ENCODE measurements at places on chromosomes 7 and 10.

GRCh38 chr10:45053569-45054100, 52.9 kb downstream of the ZNF22 start:
- no peak for DNase-seq

DNA sequence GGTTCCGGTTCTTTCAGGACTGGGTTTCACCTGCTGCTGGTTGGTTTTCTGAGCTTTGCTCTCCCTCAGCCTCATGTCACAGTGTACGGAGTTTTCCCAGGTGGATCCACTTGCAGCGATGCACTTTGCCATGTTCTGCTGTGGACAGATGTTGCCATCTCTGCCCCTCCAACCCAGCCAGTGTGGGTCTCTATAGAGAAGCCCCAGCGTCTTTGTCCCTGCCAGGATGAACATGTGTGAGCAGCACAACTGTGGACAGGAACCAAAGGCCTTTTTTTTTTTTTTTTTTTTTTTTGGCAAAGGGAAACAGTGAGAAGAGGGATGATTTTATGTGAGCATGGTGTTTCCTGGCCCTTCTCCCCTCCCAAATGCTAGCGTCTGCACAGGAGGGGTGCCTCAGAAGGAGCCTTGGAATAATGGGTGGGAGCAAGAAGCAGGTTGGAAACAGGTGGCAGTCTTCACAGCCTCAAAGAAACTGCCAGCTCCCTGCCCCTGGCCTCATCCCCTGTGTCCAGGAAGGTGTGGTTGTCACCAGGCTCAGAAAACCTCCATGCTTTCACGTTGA, 106.5 kb downstream of the RPS24 start:
- DNase-seq = peak; percentile 35

GRCh38 chr10:129965959-129966358, 1.9 kb upstream of the EBF3 start:
- peak; percentile 69 for DNase-seq

DNA sequence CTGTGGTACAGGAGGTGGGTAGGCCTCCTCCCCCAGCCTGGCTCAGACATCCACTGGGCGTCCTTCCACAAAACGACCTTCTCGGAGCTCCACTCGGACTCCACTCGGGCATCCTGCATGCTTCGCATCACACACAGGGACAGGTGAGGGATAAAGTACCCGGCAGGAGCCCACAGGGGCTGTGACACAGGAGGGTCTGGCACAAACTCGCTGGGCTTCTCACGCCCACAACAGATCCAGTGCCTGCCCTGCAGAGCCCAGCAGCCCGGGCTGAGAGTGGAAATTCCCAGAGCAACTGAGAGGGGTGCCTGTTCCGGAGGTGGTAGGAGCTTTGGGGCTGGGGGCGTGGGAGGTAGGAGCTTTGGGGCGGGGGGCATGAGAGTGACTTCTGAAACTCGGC, 108.4 kb downstream of the MKI67 start:
- DNase-seq = no peak

DNA sequence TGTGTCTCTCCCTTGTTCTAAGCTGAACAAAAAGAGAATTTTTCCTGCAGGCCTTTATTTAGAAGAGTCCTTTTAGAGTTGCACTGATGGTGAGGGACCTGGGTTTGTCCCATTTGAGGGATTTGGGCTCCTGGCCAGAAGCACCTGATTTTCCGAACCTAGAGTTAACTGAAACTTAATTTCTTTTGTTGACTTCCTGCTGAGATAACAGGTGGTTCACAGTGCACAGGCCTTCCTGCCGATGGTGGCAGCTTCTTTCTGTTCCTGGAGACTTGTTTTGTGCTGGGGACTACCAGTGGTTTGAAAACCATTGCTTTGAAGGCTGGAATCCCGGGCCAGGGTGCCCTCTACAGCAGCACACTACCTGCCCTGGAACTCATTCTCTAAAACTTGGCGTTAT, 99.2 kb downstream of the SUGCT start:
- no peak for DNase-seq
